Fibroblast of lung (primary cell): ENCODE measurements at places on chromosomes 6 and 20. TPM values are rescaled to one million over a fixed set of nuclear protein-coding genes. Genes with fewer than 3 reads are reported as not detected.

Gene DNAH8
- under 0.01 TPM in 2 replicates for total RNA-seq

Gene KIF13A
- total RNA-seq: 65.0 and 114 TPM in 2 replicates

Gene C20orf202
- total RNA-seq: under 0.01 TPM in 1 of 2 replicates, not detected in the other

Gene SGK1
- total RNA-seq: 60.4 and 132 TPM in 2 replicates

Gene FOXO3
- 53.7 and 63.9 TPM in 2 replicates for total RNA-seq

Gene NKAPL
- total RNA-seq: 2.8 and 3.3 TPM in 2 replicates

Gene CST5
- total RNA-seq: not detected in 2 replicates

Gene PDE7B
- total RNA-seq: 21.5 and 22.1 TPM in 2 replicates

Gene OR12D3
- not detected in 2 replicates for total RNA-seq

Gene PPIL6
- total RNA-seq: 5.0 and 8.5 TPM in 2 replicates

Gene TOMM34
- total RNA-seq: 10.5 and 15.5 TPM in 2 replicates

Gene ADGRG6
- 30.0 and 49.9 TPM in 2 replicates for total RNA-seq

Gene SPACA1
- total RNA-seq: not detected in 2 replicates

Gene C4A
- 21.1 and 46.0 TPM in 2 replicates for total RNA-seq

Gene CRISP2
- total RNA-seq: not detected in 2 replicates

Gene BMP2
- 10.6 and 15.9 TPM in 2 replicates for total RNA-seq

Gene NCR2
- not detected in 2 replicates for total RNA-seq

Gene ZC2HC1B
- total RNA-seq: not detected in 2 replicates

Gene MUC22
- total RNA-seq: not detected in 2 replicates

Gene MRAP2
- total RNA-seq: under 0.01 and 0.17 TPM in 2 replicates

Gene MAPK13
- 5.4 and 7.6 TPM in 2 replicates for total RNA-seq

Gene PRND
- not detected in 2 replicates for total RNA-seq

Gene HLA-DOB
- under 0.01 and 0.26 TPM in 2 replicates for total RNA-seq

Gene CDSN
- total RNA-seq: not detected in 2 replicates

Gene CRISP3
- not detected in 2 replicates for total RNA-seq

Gene NKAIN2
- total RNA-seq: not detected in 2 replicates

Gene PCSK2
- under 0.01 TPM in 1 of 2 replicates, not detected in the other for total RNA-seq

Gene METTL24
- 2.6 TPM in 2 replicates for total RNA-seq

Gene SYCP2L
- total RNA-seq: under 0.01 and 0.26 TPM in 2 replicates

Gene CLVS2
- under 0.01 TPM in 1 of 2 replicates, not detected in the other for total RNA-seq

Gene EYS
- under 0.01 TPM in 1 of 2 replicates, not detected in the other for total RNA-seq

Gene MTFR2
- 0.26 and 0.83 TPM in 2 replicates for total RNA-seq

Gene GUCA1A
- under 0.01 and 0.33 TPM in 2 replicates for total RNA-seq

Gene NNAT
- 0.26 and 0.83 TPM in 2 replicates for total RNA-seq

Gene HLA-DRB1
- under 0.01 and 0.26 TPM in 2 replicates for total RNA-seq

Gene CD40
- total RNA-seq: 2.3 and 3.1 TPM in 2 replicates

Gene COL9A3
- total RNA-seq: 0.17 and 1.3 TPM in 2 replicates

Gene DEF6
- total RNA-seq: 0.33 and 0.51 TPM in 2 replicates

Gene C6orf118
- not detected in 2 replicates for total RNA-seq
